PC-9 (cell line): ENCODE measurements at places on chromosomes 13 and 19.

DNA sequence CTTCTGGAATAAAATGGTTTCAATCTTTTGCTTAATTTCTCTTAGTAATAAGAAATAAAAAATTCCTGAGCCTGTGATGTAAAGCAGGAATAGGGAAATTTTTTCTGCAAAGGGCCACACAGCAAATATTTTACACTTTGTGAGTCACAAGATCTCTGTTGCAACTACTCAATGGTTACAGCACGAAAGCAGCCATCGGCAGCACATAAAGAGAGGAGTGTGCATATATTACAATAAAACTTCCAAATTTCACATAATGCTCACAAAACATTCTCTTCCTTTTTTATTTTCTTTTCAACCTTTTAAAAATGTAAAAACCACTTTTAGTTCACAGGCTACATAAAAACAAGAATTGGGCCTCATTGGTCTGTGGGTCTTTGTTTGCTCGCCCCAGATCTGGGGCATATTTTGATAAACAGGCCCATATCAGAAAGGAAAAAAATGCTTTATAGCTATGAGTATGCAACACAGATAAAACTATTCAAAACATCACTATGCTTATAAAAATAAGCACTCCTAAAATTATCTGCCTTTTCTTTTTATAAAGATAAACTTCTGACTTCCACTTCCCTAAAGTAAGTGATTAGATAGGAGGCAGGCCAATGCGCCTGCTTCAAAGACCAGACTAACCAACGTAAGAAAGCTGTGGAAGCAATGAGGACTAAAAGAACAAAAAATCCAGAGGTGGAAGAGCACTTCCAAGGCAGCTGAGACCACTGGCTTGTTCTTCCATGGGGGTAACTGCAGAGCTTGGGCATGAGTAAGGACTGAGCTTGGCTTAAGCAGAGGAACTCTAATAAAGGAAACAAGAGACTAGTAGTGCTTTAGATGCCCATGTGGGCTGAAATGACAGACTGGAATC is 26.5 kb downstream of the MYCBP2 start:
- no peak for DNase-seq

GRCh38 chr19:23542562-23542961 is 144.4 kb downstream of the ZNF675 start:
- no peak for DNase-seq

GRCh38 chr19:35845215-35846037 is 6.9 kb downstream of the NPHS1 start:
- DNase-seq = no peak

- peak; percentile 56 for DNase-seq
These were observed 33.9 kb upstream of the FAM216B start for GRCh38 chr13:42747399-42747873.

GRCh38 chr13:32036126-32036695 is 4.6 kb downstream of the FRY start:
- no peak for DNase-seq
